Activated CD4-positive, alpha-beta T cell treated with anti-CD3 and anti-CD28 coated beads for 36 hours (primary cell): ENCODE measurements at places on chromosomes 13 and 19. TPM values are rescaled to one million over a fixed set of nuclear protein-coding genes. Genes with fewer than 3 reads are reported as not detected.

DNA sequence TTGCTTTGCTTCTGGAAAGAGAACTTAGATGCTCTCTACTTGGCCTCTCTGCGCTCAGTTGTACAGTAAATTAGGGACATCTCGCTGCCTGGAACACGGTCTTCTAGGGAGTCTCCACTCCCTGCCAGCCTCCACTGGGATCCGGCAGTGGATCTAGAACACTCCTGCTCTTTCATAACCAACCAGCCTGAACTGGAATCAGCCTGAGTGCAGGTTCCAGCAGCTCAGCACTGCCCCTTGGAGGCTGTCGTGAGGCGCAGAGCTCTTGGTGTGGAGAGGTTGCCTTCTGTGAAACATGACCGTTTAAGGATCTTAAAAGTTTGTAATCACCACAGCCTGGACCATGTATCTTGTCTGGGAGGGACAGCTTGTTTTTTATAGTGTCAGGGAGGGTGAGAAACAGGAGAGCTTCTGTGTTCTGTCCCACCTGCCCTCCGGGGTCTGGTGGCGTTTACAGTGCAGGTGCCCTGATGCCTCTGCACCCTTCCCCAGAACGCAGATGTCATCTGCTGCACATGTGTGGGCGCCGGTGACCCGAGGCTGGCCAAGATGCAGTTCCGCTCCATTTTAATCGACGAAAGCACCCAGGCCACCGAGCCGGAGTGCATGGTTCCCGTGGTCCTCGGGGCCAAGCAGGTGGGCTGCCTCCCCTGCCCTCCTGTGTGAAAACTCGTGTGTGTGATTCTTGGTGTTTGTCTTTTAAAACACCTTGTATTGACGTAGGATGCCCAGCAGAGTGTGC is 24.8 kb downstream of the UPF1 start:
- peaks cover 56% of the 10 kb centered on the region for H3K36me3 ChIP-seq
- H3K4me3 ChIP-seq = no peak overlapping the region
- DNase-seq = no peak

- H3K36me3 ChIP-seq = peaks cover 12% of the 10 kb centered on the region
- no peaks in the 10 kb centered on the region for H3K27me3 ChIP-seq
- H3K4me1 ChIP-seq = peaks cover 6% of the 10 kb centered on the region
- H3K27ac ChIP-seq = no peak overlapping the region
Observed at GRCh38 chr13:27578121-27579030, 42.0 kb downstream of the LNX2 start.

DNA sequence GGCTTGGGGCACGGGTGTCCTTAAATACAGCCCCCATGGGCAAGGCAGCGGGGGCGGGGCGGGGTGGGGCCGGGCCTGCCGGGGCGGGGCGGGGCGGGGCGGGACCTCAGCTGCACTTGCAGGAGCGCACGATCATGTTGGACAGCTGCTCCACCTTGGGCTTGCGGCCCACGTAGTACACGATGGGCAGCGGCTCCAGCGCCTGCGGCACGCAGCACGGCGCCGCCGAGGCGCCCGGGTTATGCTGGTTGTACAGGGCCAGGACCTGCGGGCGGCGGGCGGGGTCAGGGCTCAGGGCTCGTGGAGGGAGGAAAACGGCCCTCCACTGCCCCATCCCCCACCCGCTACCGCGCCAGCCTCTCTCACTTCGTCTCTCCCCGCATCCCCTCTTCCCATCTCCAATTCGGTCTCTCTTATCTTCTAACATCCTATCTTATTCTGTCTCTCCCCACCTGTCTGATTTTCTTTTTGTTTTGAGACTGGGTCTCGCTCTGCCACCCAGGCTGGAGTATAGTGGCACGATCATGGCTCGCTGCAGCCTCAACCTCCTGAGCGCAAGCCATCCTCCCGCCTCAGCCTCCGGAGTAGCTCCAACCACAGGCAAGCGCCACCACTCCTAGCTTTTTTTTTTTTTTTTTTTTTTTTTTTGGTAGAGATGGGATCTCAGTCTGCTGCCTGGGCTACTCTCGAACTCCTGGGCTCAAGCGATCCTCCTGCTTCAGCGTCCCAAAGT is 21.1 kb downstream of the CCDC97 start:
- H3K27ac ChIP-seq = no peak overlapping the region
- no peak overlapping the region for H3K4me3 ChIP-seq
- no peaks in the 10 kb centered on the region for H3K27me3 ChIP-seq
- H3K36me3 ChIP-seq = peaks cover 60% of the 10 kb centered on the region
- no peak for DNase-seq

- peaks cover 7% of the 10 kb centered on the region for H3K36me3 ChIP-seq
- H3K4me3 ChIP-seq = no peak overlapping the region
- H3K27ac ChIP-seq = no peak overlapping the region
Observed at GRCh38 chr13:32209652-32210051, 105.5 kb downstream of the ZAR1L start.

- peak overlapping the region; percentile 4 for H3K4me3 ChIP-seq
- peak overlapping the region; percentile 1 for H3K27ac ChIP-seq
Observed at GRCh38 chr13:23372264-23372906, 61.1 kb downstream of the SACS start.

GRCh38 chr13:79289571-79289970 is 116.5 kb downstream of the RBM26 start:
- H3K4me1 ChIP-seq = no peaks in the 10 kb centered on the region
- no peaks in the 10 kb centered on the region for H3K27me3 ChIP-seq
- no peak overlapping the region for H3K27ac ChIP-seq
- no peak overlapping the region for H3K4me3 ChIP-seq

- no peak overlapping the region for H3K4me3 ChIP-seq
- peaks cover 10% of the 10 kb centered on the region for H3K4me1 ChIP-seq
- peaks cover 49% of the 10 kb centered on the region for H3K36me3 ChIP-seq
- DNase-seq = peak; percentile 84
- no peak overlapping the region for H3K27ac ChIP-seq
- no peaks in the 10 kb centered on the region for H3K27me3 ChIP-seq
Observed at GRCh38 chr19:1122972-1123363, 19.2 kb downstream of the GPX4 start.

GRCh38 chr19:36060430-36060829 is 5.7 kb downstream of the WDR62 start:
- H3K27me3 ChIP-seq = no peaks in the 10 kb centered on the region
- peaks cover 10% of the 10 kb centered on the region for H3K36me3 ChIP-seq
- peak; percentile 54 for DNase-seq
- H3K4me3 ChIP-seq = no peak overlapping the region
- H3K4me1 ChIP-seq = peaks cover 7% of the 10 kb centered on the region

- H3K27me3 ChIP-seq = no peaks in the 10 kb centered on the region
- no peaks in the 10 kb centered on the region for H3K4me1 ChIP-seq
- H3K36me3 ChIP-seq = no peaks in the 10 kb centered on the region
- H3K27ac ChIP-seq = no peak overlapping the region
- DNase-seq = no peak
Observed at GRCh38 chr13:59012731-59013130, 1151.0 kb downstream of the DIAPH3 start.

DNA sequence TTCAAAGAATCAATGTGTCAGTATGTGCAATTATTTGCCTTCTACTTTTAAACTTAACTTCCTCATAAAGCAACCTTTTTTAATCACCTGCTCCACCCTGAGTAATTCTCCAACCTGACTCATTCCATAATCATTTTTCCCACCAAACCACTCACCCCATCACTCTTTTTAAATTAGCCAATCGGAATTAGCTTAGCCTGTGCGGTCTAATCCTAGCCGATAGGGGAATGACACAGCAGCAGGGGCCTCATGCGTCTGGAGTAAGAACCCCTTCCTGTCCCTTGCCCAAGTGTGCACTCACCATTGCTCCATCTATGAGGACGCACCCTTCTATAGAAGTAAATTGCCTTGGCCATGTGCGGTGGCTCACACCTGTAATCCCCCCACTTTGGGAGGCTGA is 27.4 kb upstream of the ZNF83 start:
- H3K4me1 ChIP-seq = peaks cover 14% of the 10 kb centered on the region
- no peaks in the 10 kb centered on the region for H3K27me3 ChIP-seq
- no peak overlapping the region for H3K4me3 ChIP-seq
- no peak for DNase-seq
- H3K36me3 ChIP-seq = peaks cover 56% of the 10 kb centered on the region

Gene FGF21
- total RNA-seq = not detected

Gene SEMA6B
- not detected for total RNA-seq

Gene NPHS1
- total RNA-seq = not detected

Gene TLE2
- 6.3 TPM for total RNA-seq

Gene SMIM44
- total RNA-seq = not detected

Gene POU4F1
- 0.26 TPM for total RNA-seq

Gene CAB39L
- 5.7 TPM for total RNA-seq
